H1 (cell line): ENCODE measurements at places on chromosomes 3 and 15. TPM values are rescaled to one million over a fixed set of nuclear protein-coding genes. Genes with fewer than 3 reads are reported as not detected.

GRCh38 chr3:54157860-54158259 lies 35.5 kb downstream of the CACNA2D3 start:
- no peak for DNase-seq

The FETUB gene
- total RNA-seq = not detected in 2 replicates

DNA sequence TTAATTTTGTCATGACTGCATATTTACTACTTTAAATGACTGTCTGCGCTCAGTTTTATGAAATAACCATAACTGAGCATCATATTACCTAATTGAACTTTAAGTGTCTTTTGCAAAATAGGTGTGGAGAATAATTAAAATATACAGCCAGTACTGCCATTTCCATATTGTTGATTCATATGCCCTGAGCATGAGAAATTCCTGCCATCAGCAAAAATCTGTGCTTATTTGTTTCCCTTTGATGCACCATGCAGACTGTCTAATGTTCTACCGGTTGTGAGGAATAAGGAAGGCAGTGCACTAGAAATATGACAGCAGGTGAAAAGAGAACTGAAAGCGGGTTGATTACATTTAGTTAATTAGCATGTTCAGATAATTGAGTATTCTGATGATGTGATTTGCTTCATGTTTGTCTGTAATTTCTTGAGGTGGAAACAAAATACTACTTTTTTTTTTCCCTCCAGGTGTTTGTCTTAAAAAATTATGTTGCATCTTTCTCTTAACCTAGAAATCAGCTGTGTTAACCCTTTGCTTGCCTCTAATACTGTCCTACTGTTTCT lies 229.4 kb upstream of the AZI2 start:
- no peak for DNase-seq

The SGO1 gene
- 34.6 and 36.4 TPM in 2 replicates for total RNA-seq

DNA sequence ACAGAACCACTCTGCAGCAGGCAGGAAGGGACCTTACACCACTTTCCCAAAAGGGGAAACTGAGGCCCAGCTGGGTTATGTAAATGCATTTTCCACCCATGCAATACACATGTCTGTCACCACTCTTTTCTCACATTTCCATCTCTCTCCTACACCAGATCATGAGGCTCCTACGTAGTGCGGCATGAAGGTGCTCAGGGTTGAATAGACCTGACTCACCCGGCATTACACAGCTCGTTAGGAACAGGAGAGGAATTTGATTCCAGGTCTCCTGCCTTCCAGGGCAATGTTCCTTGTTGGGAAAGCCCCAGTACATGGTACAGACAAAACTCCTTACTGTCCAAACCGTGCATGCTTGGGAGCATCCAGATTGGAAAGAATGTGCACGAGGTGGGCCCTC lies 61.9 kb upstream of the DCLK3 start:
- DNase-seq = no peak

GRCh38 chr15:74913041-74913440 lies 6.4 kb upstream of the FAM219B start:
- DNase-seq = no peak
